ENCODE measurements at places on chromosomes 4 and X.

DNA sequence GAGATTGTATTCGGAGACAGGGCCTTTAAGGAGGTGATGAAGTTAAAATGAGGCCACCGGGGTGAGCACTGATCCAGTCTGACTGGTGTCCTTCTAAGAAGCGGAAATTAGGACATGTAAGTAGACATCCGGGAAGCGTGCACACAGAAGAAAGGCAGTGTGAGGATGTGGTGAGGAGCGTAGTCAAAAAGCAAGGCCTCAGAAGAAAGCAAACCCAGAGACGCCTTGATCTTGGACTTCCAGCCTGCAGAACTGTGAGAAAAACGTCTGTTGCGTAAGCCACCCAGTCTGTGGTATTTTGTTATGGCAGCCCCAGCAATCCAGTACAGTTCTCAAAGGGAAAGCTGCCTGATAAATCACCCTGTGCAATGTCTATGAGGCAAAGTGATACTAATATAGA, 153.5 kb downstream of the KCNIP4 start:
- DNase-seq, result no peak

GRCh38 chr4:178136736-178137345, 694.6 kb upstream of the AGA start:
- no peak for DNase-seq

DNA sequence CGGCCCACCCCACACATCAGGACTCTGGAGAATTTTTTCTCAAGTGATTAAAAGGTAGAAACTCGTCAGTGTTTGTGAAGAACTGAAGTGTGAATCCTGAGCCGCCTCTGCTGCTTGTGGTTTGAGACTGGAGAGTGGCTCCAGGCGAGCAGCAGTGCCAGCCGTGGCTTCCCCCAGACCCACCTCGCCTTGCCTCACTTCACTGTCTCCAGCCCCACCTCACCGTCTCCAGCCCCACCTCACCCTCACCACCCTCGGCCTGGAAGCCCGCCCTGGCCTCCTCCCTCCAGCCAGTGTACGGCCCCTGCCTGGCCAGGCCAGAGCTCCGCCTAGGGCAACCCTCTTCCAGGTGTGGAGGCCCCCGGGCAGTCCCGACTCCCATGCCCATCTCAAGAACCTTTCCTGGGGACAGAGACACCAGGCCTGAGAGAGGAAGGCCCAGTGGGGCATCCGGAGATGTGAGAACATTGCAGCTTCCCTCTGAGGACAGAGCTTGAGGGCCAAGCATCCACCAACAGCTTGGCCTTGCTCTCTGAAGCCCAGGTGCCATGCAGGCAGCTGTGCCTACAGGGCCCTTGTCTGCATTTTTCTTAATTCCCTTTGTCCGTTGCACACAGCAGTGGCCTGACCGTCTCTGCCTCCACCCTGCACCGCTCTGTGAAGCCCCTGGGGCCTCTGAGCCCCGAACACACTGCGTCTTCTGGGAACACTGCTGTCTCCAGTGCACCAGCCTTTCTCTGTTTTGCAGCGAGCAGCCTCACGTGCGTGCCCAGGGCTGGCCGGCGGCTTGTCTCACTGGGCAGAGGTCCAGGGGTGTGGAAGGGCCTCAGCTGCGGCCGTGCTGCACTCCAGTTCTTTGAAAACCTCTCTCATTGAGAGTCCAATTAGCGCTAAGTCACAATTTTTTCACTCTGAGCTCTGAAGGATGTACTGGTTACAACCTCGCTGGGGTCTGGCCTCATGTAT, 13.8 kb downstream of the SH3BP2 start:
- no peak for DNase-seq

- DNase-seq, result no peak
These were observed 83.0 kb downstream of the PJA1 start for GRCh38 chrX:69082055-69082752.

DNA sequence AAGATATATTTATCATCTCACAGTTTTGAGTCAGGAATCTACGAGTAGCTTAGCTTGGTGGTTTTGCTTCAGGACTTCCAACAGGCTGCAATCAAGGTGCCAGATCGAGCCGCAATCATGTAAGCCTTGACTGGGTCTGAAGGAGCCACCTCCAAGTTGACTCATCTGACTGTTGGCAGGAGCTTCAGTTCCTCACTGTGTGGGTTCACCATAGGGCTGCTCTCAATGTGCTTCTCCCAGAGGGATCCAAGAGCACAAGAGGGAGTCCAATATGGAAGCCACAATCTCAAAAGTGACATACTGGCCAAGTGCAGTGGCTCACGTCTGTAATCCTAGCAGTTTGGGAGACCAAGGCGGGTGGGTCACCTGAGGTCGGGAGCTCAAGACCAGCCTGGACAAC, 26.5 kb downstream of the DCHS2 start:
- no peak for DNase-seq

GRCh38 chr4:6663596-6664393, 23.3 kb downstream of the MRFAP1 start:
- DNase-seq, result no peak

DNA sequence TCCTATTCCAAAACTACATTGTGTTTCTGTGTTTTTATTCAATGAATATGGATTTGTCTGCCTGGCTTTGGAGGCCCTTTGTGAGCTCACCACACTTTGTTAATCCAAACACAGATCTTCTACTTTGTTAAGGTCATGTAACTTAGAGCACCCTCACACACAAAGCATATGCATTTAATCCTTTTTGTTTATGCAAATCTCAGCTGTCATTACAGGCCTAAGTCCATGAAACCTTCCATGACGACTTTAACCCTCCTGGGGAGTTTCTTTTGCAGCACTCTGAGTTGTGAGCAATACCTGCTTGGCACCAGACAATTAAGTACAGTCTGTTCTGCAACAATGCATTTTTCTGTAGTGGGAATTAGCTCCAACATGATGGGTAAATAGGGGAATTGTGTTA, 14.9 kb downstream of the CCSER1 start:
- DNase-seq, result no peak

DNA sequence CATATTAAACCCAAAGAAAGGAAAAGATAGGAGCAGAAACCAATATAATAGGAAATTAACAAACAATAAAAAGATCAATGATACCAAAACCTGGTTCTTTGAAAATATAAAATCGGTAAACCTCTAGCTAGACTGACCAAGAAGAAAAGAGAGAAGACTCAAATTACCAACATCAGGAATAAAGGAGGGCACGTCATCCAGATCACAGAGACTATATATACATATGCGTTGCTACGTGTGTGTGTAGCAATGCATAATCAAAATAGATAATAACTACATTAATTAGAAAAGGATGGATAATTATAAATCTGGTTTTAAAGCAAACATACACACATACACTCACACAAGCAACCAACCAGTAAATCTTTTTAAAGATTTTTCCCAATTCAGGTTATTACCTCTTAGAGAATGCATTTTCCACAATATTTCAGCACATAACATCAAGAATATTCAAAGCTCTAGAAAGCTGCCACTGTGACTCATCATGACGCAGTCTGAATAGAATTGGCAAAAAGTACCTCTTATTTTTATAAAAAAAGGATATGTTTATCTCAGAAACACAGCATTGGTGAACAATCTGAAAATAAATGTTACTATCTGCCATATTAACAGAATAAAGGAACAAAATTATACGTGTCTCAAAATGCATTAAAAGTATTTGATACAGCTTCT, 41.4 kb upstream of the USP9X start:
- no peak for DNase-seq
